ENCODE measurements at places on chromosomes 12 and 14. TPM values are rescaled to one million over a fixed set of nuclear protein-coding genes. Genes with fewer than 3 reads are reported as not detected.

The DNAH10 gene
- 0.26 TPM for total RNA-seq

DNA sequence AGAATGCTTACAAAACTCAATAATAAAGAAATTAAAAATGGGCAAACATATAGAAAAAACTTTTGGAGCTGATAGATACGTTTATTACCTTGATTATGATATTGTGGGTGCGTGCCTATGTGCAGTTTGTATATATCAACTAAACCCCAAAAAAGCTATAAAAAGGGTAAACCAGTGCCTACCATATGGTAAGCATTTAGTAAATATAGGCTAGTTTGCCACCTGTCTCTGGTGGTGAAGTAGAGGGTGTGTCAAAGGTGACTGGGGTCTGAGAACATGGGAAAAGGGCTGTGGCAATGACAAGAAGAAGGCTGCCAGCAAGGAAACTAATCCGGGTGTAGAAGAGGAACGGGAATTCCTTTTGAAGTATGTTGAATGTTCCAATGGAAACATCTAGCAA, 18.3 kb downstream of the GALNT8 start:
- H3K36me3 ChIP-seq, result no peaks in the 10 kb centered on the region
- H3K27ac ChIP-seq, result no peak overlapping the region

- no peaks in the 10 kb centered on the region for H3K36me3 ChIP-seq
- H3K27me3 ChIP-seq, result peaks cover 4% of the 10 kb centered on the region
- DNase-seq, result no peak
- H3K4me1 ChIP-seq, result peaks cover 9% of the 10 kb centered on the region
Measured at GRCh38 chr12:47946413-47947323, 16.7 kb upstream of the TMEM106C start.

DNA sequence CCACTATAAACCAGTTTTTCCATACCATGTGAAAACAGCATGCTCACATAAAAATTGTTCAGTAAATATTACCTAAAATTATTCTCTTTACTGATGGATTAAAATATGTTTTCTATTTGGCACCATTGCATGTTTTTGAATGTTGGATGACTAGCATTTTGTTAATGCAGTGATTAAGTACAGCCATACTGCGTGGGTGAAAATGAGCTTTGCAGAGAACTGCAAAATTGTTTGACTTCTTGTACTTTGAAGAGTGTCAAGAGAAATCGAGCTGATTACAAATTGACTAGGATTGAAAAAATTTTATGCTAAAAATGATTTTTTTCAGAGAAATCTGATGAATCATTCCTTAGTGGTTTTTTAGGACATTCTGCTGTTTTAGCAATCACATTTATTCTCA, 452.9 kb downstream of the RPL10L start:
- no peak overlapping the region for H3K4me3 ChIP-seq
- DNase-seq, result no peak
- H3K27me3 ChIP-seq, result no peaks in the 10 kb centered on the region
- no peaks in the 10 kb centered on the region for H3K4me1 ChIP-seq
- no peaks in the 10 kb centered on the region for H3K36me3 ChIP-seq
- no peak overlapping the region for H3K27ac ChIP-seq

- no peaks in the 10 kb centered on the region for H3K36me3 ChIP-seq
- H3K4me3 ChIP-seq, result no peak overlapping the region
- H3K4me1 ChIP-seq, result peaks cover 6% of the 10 kb centered on the region
- H3K27me3 ChIP-seq, result no peaks in the 10 kb centered on the region
- no peak overlapping the region for H3K27ac ChIP-seq
Measured at GRCh38 chr12:53561590-53561953, 54.3 kb upstream of the NPFF start.

The TOMM20L gene
- not detected for total RNA-seq

DNA sequence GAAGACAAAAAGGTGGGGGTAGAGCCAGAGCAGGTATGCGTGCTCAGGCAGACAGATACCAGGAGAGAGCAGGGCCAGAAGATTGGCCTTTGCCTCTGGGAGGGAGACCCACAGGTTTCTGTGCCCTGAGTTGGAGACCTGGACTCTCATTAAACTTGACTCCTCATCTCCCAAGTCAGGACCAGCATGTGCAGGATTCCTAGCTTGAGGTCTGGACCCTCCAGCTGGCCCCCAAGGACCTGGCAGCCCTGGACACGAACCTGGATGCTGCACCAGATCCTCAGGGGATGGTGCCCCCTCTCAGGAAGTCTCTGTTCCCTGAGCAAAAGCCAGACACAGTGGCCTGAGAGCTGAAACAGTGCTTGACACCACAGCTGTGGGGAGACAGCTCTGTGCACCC, 10.5 kb upstream of the KRT73 start:
- H3K4me1 ChIP-seq, result no peaks in the 10 kb centered on the region
- no peaks in the 10 kb centered on the region for H3K27me3 ChIP-seq
- H3K4me3 ChIP-seq, result no peak overlapping the region
- DNase-seq, result no peak
- no peaks in the 10 kb centered on the region for H3K36me3 ChIP-seq
- H3K27ac ChIP-seq, result no peak overlapping the region
